RPMI7951 (cell line): ENCODE measurements at places on chromosomes 2 and 18.

- DNase-seq, result peak; percentile 93
Measured at GRCh38 chr18:22282311-22283115, 113.1 kb downstream of the GATA6 start.

DNA sequence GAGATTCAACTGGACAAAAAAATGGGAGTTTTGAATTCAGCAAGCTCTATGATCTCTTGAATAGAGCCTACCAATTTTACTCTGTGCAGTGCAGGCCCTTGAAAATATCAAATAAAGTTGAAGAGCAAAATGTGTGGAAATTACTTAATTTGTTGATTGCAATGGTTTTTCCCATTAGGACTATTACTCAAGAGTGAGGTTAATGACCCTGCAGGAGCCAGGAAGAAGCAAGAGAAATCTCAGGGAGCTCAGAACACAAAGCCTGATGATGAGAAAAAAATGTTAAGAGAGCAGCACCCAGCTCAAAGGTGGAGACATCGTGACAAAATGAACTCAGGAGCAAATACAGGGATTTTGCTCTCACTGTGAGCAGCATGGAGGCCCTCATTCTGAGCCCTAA lies 337.6 kb upstream of the TRIB2 start:
- no peak for DNase-seq

GRCh38 chr18:11019295-11020105 lies 129.9 kb downstream of the PIEZO2 start:
- no peak for DNase-seq

DNA sequence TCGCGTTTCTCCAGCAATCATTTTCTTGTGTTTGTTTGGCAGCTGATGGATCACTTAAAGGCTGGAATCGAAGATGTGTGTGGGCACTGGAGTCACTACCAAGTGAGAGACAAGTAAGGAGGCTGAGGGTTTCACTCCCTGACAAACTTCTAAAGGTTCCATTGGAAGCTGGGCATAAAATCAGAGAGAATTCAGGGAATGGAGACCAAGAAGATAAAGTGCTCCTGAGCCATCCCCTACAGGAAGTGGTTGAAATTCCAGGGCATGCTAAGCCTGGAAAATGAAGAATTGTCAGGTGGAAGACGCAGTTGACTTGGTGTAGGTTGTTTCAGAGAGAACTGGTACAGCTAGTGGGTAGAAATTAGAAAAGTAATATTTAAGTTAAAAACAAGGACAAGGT lies 39.1 kb downstream of the SLC9A4 start:
- no peak for DNase-seq

GRCh38 chr2:40184551-40184950 lies 267.3 kb downstream of the SLC8A1 start:
- DNase-seq, result no peak

- peak; percentile 99 for DNase-seq
Measured at GRCh38 chr2:47076586-47077441, 78.3 kb downstream of the STPG4 start.
